ENCODE measurements at places on chromosomes 1 and 21.
A peak's percentile ranks its signal among the peaks of the same experiment; 100 is the strongest.

DNA sequence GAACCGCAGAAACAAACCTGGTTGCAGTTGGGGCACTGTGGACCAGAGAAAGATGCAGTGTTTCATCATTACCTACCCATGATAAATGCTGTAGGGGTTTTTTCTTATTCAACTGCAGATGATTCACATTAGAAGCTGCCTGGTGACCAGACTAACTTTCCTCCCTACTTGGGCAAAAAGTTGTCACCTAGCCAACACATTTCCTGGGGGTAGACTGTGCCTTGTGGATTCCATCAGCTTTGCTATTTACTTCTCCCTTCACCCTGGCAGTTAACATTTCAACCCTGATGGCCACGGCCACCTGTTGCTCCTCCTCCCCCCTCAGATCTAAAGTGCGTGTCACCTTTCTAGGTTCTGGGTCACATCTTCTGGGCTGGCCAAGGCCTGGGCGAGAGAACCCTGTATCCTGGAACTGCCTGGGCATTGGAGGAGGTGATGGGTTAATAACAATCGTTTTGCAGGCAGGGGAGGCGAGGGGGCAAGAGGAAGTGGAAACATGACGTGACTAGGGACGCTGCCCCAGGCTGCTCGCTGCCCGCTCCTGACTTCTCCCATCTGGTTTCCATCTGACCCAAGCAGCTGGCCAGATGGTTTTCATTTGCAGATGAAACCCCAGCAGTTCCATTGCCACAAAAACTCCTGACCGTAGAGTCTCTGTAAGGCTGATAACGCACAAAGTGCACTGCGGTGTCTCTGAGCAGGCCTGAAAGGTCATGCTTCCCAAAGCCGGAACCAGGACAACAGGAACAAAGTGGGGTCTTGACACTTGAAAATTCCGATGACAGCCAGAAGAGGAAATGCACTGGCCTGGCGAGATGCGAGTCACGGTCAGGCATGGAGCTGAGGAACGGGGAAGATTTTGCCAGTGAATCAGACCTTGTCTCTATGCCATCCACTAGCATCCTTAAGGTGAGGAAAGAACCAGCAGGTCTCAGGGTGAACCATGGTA lies 36.6 kb downstream of the CAPZB start:
- peak; percentile 42 for DNase-seq

GRCh38 chr21:27429710-27430341 lies 462.9 kb upstream of the ADAMTS5 start:
- DNase-seq, result no peak

GRCh38 chr1:223700942-223701637 lies 11.2 kb upstream of the CAPN2 start:
- no peak for DNase-seq

GRCh38 chr1:181383695-181384094 lies 99.6 kb upstream of the CACNA1E start:
- no peak for DNase-seq

DNA sequence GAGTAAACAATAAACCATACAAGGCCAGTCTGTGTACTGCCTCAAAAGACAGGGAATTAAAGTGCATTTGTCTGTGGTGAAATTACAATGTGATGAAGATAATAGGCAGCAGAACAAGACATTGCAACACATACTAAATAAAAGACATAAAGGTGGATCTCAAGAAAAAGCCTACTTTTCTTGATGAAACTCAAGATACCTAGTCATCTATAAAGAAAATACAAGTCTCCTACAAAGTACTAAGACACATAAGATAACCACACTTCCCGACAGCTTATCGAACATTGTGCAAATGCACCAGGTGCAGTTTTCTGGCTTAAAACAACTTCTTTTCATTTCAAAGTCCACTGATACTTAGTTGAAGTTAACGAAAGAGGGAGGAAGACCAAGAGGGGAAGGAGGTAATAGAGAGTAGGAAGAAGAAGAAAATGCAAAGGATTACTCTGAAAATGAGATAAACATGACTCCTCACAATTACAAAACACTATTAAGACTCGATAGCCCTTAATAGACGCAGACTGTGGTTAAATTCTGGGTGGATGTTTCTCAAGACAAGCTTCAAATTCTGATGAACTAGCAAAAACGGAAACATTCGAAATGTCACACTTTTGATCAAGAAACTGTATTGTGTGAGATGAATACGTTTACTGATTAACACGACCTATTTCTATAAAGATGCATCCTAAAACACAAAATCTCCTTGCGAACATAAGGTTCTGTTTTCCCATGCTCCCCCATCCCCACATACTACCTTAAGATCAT lies 2.0 kb downstream of the HNRNPR start:
- no peak for DNase-seq

DNA sequence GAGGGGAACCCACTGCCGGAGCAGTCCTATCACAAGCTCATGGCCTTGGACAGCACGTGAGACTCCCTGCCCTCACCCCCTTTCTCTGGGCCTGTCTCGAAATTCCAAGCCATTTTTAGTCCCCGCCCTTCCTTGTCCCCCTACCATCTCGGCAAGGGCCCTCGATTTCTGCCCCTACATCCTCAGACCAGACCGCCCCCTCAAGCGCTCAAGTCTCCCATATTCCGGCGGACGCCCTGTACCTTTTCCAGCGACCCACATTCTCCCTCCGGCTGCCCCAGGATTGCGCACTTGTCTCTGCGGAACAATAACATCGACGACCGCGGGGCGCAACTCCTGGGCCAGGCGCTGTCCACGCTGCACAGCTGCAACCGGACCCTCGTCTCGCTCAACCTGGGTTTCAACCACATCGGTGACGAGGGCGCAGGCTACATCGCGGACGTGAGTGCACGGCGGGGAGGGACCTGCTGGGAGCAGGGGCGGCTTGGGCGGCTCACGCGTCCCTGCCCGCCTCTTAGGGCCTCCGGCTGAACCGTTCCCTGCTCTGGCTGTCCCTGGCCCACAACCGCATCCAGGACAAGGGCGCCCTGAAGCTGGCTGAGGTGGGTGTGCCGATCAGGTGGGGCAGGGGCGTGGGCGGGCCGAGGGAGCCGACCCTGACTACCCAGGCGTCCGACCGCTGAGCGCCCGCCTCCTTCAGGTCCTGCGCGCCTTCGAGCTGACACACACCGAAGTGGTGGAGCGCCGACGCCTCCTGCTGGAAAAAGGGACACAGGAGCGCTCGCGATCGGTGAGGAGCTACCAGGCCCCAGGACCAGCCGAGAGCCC lies 7.0 kb downstream of the LRRC71 start:
- DNase-seq, result peak; percentile 77

GRCh38 chr1:210446479-210446878 lies 117.8 kb downstream of the HHAT start:
- DNase-seq, result peak; percentile 12

- DNase-seq, result no peak
These were observed 23.6 kb downstream of the PCSK9 start for GRCh38 chr1:55062801-55063576.

- DNase-seq, result no peak
These were observed 116.8 kb downstream of the KCNH1 start for GRCh38 chr1:211017075-211017718.

DNA sequence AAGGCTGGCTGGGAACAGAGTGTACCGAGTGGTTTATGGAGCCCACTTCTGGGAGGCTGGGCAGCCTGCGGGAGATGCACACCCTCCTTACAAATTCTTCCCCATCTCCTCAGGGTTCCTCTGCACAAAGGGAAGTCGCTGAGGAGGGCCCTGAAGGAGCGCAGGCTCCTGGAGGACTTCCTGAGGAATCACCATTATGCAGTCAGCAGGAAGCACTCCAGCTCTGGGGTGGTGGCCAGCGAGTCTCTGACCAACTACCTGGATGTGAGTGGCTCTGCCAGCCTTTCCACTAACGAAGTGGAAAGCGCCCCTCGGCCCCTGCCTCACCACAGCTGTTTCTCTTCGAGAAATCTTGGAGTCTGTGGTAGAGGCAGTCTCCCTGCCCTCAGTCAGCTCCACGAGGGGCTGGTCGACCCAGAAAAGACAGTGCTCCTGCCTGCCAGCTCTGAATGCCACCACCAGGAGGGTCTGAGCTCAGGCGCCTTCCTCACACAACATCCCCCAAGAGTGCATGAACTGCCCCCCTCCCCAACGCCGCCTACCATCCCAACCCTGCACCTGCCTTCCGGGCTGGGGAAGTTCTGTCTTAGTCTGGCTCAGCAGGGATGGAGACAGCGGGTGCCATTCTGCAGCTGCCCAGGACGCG lies 31.8 kb downstream of the PROK1 start:
- no peak for DNase-seq

- no peak for DNase-seq
These were observed 19.7 kb downstream of the STPG1 start for GRCh38 chr1:24393892-24394291.

DNA sequence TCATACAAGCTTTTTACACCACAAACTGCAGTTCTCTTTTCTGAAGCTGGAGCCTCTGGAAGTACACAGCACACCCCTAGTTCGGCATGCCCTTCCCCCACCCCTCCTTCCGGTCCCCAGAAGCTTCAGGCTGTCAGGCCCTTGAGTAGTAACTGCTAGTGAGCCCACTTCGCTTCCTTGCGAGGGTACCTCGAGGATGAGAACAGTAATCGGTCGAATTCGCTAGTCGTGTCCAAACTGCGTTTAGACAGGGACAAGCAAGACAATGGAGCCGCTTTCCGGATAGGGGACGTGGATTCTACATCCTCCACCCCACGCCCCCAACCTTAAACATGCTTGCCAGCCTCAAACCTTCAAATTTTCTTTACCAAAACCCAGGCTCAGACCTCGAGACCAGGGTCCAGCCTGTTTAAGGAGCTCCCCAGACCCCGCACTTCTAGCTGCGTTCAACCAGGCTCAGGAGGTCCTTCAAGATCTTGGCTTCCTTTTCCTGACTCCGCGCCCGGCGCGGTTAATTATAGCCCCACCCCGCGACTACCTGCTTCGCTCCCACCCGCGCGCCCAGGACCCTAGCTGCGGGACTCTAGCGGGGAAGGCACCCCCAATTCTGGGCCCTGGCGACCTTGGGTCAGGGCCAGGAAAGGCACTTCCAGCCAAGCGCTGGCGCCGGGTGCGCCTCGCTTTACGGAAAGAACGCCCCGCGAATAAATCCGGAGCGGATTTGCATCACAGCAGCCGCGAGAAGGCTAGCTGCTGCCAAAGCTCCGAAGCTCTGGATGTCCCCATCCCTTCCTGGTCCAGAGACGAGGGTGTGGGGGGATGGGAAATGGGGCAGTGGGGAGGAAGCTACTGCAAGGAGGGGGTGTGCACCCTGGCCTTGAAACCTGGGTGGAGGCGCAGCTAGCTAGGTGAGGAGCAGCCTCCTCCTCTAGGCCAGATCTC lies 8.1 kb upstream of the TSPAN1 start:
- DNase-seq, result no peak

GRCh38 chr1:17014671-17015567 lies 3.2 kb upstream of the ATP13A2 start:
- no peak for DNase-seq

- peak; percentile 79 for DNase-seq
These were observed 576.1 kb upstream of the RGS18 start for GRCh38 chr1:191582169-191582568.

DNA sequence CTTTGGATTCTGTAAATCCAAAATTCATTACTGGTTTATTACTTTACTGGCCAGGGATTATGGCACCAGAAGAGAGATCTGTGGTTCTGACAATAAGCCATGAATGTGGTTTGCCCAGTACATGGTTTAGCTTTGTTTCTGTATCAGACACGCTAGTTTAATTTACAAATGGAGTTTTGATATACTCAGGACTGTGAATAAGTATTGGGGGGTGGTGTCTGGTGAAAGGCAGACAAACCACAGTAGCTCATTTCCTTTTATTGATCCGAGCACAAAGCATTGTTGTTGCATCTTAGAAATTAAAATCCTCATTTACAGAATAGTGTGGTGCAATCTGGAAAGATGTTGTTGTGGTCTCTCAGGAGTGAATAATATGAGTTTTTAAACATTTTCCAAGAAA lies 96.0 kb downstream of the ST6GALNAC3 start:
- DNase-seq, result no peak

DNA sequence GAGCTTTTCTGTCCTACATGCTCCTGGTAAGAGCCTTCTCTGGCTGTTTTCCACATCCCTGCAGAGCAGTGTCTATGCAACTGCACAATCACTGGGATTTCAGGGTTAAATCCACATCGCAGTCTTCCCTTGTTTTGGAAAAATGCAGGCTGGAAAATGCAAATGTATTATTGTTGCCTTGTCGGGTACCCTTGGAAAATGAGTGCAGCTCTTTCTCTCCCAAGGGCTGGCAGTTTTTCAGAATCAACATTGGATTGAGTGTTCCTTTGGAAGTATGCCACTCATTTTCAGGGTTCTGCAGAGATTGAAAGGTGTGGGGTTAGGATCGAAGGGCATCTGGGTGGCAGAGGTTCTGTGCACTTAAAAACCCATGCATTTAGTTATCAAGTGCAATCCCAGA lies 3.2 kb downstream of the NOS1AP start:
- DNase-seq, result no peak

GRCh38 chr1:181386340-181386739 lies 97.0 kb upstream of the CACNA1E start:
- no peak for DNase-seq

DNA sequence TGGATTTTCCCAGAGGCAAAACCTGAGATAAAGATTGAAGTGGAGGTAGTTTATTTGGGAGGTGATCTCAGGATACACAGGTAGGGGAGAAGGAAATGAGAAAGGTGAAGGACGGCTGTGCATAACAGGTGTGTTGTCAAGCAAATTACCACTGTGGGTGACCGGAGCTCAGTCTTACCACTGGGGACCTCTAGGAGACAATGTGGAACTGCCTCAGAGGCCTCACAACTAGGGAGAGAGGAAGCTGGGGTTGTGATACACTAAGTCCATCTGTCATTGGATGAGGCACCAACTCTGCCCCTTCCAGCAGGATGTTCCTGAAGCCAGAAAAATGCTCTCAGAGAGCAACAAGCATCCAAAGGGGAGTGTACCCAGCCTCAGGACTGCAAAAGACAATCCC lies 32.6 kb downstream of the GRIK3 start:
- no peak for DNase-seq

GRCh38 chr1:111565079-111565478 lies 54.5 kb upstream of the RAP1A start:
- DNase-seq, result no peak

- no peak for DNase-seq
These were observed 9.8 kb downstream of the PAX7 start for GRCh38 chr1:18640228-18641004.

DNA sequence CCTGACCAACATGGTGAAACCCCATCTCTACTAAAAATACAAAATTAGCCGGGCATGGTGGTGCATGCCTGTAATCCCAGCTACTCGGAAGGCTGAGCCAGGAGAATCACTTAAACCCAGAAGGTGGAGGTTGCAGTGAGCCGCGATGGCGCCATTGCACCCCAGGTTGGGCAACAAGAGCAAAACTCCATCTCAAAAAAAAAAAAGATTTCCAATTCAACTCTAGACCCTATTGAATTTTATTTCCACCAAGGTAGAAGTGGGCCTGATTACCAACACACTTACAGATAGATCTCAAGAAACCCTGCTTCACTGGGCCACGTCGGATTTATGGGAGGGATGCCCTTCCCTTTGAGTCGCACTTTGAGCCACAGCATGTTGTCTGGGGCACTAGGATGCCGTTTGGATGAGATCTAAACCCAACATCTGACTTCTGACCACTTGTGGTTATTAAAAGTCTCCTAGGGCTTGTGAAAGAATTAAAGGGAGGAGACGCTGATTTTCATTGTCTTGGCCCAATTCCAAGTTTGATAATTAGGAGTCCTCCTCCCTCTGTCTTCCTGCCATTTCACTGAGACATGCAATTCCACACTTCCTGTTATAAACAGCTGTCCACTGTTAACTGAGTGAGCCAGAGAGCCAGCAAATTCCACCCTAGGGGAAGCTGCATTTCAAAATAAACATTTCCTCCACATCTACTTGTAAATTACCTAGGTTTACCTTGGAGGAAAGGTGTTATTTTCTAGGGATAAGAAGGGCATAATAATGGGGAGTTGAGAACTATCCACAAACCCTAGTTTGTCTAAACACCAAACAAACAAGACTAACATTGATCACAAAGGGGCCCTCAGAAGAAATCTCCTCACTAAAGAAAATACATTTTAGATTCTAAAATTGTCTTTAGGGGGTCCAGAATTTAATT lies 5.2 kb upstream of the RERE start:
- peak; percentile 69 for DNase-seq

Measured in KBM-7 (cell line).